DMS53 (cell line): ENCODE measurements at places on chromosomes 2 and 18.

DNA sequence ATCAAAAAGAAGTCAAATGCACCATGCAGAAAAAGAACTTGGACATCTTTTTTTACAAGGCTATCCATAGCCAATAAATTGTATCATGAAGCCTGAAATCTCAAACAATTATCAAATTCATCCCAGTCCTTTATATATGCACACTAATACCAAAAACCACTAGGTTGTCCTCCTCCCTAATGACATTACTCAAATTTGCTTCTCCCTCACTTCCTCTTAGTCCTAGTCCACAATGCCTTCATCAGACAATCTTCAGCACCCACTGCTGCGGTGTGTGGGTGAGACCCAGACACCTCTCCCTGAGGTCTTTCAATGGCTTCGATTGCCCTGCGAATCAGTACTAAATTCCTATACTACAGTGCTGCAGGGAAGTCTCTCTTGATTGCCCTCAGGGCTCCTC, 58.1 kb downstream of the CLASP1 start:
- DNase-seq, result no peak

- DNase-seq, result no peak
Observed at GRCh38 chr2:24412812-24413211, 52.5 kb upstream of the ITSN2 start.

DNA sequence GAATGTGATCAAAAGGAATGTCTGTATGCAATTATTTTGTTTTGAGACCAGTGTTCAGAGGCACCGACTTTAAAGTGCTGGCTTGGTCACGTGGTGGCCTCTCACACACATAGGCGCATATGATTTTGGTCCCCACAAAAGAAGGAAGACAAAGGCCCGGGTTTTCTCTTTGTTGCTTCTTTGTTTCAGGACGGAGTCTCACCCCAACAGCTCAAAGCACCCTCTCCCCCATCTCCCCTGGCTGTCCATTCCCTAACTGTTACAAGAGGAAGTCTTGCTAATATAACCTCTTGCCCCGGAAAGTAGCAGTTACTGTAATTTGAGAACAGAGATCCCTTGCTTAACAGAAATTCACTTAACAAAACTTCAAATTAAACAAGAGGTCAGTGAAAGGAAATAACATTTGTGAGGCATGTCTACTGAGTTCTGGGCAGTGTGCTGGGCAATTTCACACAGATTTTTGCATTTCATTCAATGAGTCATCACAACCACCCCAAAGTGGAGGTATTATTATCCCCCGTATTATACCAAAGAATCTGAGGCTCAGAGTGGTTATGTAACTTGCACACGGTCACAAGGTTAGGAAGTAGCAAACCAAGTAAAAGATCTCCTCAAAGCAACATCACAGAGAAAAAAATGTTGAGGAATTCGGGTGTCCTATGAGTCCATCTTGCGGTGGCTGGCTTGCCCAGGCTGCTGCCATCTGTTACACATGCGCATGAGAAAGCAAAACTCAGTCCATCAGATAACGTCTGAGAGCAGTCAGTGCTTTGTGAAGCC, 75.8 kb downstream of the SDC1 start:
- DNase-seq, result no peak

GRCh38 chr2:159156834-159157233, 129.7 kb downstream of the WDSUB1 start:
- DNase-seq, result no peak

- DNase-seq, result no peak
Observed at GRCh38 chr2:113178891-113179290, 5.1 kb downstream of the PSD4 start.

DNA sequence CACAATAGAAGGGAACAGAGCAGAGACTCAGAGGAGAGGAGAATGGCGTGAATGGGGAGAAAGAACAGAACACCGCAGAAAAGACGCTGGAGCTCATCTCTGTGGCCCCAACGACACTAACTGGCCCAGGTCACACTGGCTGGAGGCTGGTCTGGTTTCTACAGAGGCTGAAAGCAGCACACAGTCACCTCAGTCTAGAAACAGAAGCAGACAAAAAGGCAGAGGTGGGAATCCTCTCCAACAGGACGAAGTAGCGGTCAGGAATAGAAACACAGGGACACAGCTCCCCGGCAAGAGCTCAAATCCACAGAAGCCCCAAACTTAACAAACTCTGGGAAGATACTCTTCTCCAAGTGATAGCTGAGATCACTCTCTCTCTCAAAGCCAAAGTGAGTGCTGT, 9.2 kb downstream of the SLC66A2 start:
- DNase-seq, result no peak

- DNase-seq, result no peak
Observed at GRCh38 chr2:130850788-130851623, 14.3 kb downstream of the ARHGEF4 start.

DNA sequence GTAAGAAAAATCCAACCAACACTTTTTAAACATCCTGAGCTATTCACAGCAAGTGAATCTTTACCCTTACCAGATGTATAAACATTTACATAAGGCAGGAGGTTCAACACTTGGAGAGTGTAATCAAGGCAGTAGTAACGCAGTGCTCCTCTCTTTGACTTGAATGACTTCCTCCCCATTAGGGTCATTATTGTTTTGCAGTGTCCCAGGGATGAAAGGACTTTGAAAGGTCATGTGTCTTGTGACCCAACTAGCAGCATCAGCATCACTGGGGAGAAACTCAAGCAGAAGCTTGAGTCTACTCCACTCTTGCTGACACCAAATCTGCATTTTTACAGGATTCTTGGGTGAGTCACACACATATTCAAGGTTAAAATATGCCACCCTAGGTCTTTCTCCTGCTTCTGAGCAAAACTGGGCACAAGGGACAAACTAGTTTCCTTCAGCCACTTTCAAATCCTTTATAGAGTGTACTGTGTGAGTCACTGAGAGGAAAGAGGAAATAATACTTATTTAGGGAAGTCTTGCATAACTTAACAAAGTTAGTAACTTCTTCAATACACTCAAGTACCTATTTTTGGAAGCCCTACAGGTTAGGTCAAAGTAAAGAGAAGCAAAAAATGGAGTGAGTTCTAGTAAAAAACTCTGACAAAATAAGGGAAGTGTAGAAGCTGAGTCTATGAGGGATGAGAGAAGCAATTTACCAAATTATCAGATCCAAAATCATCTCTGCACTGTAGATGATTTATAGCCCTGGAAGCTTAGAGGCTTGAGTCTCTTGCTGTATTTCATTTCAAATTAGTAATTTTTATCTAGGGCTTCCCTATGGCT, 51.0 kb upstream of the EML4 start:
- DNase-seq, result peak; percentile 62

- no peak for DNase-seq
Observed at GRCh38 chr2:118044103-118044716, 30.3 kb upstream of the CCDC93 start.

DNA sequence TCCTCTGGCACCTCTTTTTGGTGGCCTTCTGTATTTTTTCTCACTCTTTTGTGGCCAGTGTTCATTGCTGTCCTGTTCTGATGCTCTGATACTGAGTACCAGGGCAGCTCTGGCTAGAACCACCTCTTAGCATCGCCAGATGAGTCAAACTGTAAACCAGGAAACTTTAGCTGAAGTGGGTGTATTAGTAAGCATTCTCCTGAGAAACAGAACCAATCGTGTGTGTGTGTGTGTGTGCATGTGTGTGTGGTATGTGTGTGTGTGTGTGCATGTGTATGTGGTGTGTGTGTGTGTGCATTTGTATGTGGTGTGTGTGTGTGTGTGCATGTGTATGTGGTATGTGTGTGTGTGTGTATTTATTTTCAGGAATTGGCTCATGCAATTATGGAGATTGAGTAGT, 166.3 kb upstream of the SKOR2 start:
- no peak for DNase-seq

DNA sequence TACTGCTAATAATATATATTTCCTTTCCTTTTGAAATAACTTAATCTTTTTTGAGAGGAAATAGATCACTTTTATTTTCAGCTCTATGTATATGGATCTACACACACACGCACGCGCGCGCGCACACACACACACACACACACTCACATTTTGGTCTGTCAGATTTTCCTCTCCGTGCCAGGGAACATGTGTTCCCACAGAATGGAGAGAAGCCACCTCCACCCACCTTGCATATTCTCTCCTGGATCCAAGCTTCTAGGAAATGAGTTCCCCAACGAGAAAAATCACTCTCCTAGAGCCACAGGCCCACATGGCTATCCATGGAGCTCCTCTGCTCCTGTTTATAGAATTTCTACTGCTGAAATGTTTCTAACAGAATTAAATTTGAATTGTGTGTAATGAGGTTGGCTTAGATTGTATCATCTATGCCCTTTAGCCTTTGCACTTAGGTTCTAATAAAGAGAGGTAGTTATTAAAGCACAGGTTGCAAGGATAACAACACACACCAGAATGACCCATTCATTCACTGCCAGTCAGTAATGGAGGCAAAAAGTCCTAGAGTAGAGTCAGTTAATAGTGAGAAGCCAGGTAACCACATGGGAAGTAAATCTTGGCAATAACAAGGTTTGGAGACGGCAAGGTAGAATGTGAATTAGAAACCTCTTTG, 19.7 kb downstream of the IFIH1 start:
- no peak for DNase-seq
